ENCODE measurements at places on chromosomes 3 and 15. TPM values are rescaled to one million over a fixed set of nuclear protein-coding genes. Genes with fewer than 3 reads are reported as not detected.

BSN gene
- 2.0 TPM for polyA plus RNA-seq

SAMD7 gene
- polyA plus RNA-seq: not detected

EOMES gene
- polyA plus RNA-seq: not detected

CTXND1 gene
- polyA plus RNA-seq: not detected

TMEM40 gene
- not detected for polyA plus RNA-seq

ANKRD34C gene
- polyA plus RNA-seq: not detected

GATA2 gene
- polyA plus RNA-seq: not detected

SMCO1 gene
- not detected for polyA plus RNA-seq

POLG gene
- 62.9 TPM for polyA plus RNA-seq

MYL3 gene
- not detected for polyA plus RNA-seq

USP4 gene
- polyA plus RNA-seq: 42.7 TPM

CCK gene
- not detected for polyA plus RNA-seq

ZBED2 gene
- not detected for polyA plus RNA-seq

KBTBD13 gene
- polyA plus RNA-seq: not detected

DPPA4 gene
- 1.2 TPM for polyA plus RNA-seq

DOCK3 gene
- polyA plus RNA-seq: 18.7 TPM

CLCN2 gene
- polyA plus RNA-seq: 14.0 TPM

ZXDC gene
- 26.5 TPM for polyA plus RNA-seq

CADPS gene
- 118 TPM for polyA plus RNA-seq

ITIH3 gene
- polyA plus RNA-seq: not detected

CD86 gene
- polyA plus RNA-seq: not detected

ZFYVE19 gene
- polyA plus RNA-seq: 48.2 TPM

AP3B2 gene
- polyA plus RNA-seq: 81.9 TPM

MITF gene
- polyA plus RNA-seq: not detected

DUOXA2 gene
- polyA plus RNA-seq: not detected

CORO2B gene
- 17.1 TPM for polyA plus RNA-seq

DET1 gene
- 16.7 TPM for polyA plus RNA-seq

NPAP1 gene
- polyA plus RNA-seq: 0.40 TPM

TM4SF1 gene
- 0.81 TPM for polyA plus RNA-seq

MAP6D1 gene
- polyA plus RNA-seq: 2.8 TPM

ZNF619 gene
- 0.78 TPM for polyA plus RNA-seq

ISG20 gene
- polyA plus RNA-seq: 5.9 TPM

ARNT2 gene
- polyA plus RNA-seq: 49.8 TPM

MGLL gene
- 2.0 TPM for polyA plus RNA-seq

OGG1 gene
- 34.4 TPM for polyA plus RNA-seq

CX3CR1 gene
- not detected for polyA plus RNA-seq

GCSAM gene
- polyA plus RNA-seq: not detected

Measured in neural cell (in vitro differentiated cells).